Activated T-helper 1 cell treated with anti-CD3 and anti-CD28 coated beads, Interleukin-2, amount 50 U/mL, for 16 hours (primary cell): ENCODE measurements at places on chromosomes 13 and 19.

DNA sequence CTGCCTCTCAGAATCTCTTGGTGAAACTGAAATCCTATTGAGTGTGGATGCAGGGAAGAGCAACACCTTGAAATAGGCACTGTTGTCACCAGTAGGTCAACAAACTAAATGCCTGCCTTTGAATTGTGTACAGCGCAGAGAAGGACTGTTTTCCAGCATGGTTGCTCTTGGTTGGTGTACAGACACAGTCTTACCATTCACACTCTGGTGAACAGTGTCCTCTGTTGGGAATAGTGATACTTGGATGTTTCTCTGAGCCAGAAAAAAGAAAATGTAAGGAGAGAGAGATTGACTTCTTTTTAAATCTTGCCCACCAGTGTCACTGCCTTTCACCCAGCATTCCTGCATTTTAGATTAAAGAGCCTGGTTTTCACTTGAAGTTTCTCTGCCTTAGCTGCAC lies 179.7 kb downstream of the STK24 start:
- no peak for DNase-seq

- no peak for DNase-seq
These were observed 31.6 kb downstream of the SHISA2 start for GRCh38 chr13:26019881-26020870.

DNA sequence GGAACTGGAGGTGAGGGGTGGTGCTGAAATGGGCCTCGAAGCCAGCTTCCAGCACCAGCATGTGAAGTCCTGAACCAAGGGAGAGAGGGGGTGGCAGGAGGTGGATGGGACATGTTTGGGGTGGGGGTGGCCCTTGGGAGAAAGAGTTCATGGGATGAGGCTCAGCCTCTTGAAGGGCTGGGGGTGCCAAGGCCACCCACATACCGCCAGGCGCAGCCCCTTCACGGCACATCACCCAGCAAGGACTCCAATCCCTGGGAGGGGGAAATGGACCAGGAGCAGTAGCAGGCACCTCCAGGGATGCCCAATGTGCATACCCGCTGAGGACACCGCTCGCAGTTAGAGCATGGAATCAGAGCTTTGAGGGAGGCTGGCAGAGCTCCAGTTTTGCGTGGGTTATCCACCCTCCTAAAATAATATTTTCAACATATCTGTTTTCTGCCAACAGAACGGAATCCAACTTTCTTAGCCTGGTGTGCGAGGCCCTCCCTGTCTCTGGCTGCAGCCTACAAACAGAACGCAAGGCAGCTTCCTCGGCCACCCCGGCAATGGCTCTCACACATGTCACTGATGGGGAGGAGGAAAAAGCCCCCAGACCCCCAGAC lies 140.5 kb upstream of the VSTM2B start:
- no peak for DNase-seq

DNA sequence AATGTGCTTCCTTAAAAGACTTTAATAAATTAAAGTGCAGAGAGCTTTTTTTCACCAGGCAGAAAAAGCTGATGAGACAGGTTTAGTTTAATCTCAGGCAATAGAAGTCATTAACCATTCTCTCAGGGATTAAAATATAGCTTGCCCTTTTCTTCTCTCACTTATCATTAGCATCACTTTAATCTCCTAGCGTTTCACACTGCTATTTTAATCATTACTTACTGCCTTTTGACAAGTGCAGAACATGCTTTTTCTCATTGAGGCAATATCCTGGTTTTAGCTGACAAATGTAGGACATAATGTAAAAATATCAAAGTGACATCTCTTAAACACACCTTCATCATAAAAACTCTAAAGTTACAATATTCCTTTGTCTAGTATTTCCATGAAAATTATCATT lies 94.6 kb downstream of the DACH1 start:
- no peak for DNase-seq

- no peak for DNase-seq
These were observed 1.4 kb downstream of the PSMD8 start for GRCh38 chr19:38375748-38376147.

DNA sequence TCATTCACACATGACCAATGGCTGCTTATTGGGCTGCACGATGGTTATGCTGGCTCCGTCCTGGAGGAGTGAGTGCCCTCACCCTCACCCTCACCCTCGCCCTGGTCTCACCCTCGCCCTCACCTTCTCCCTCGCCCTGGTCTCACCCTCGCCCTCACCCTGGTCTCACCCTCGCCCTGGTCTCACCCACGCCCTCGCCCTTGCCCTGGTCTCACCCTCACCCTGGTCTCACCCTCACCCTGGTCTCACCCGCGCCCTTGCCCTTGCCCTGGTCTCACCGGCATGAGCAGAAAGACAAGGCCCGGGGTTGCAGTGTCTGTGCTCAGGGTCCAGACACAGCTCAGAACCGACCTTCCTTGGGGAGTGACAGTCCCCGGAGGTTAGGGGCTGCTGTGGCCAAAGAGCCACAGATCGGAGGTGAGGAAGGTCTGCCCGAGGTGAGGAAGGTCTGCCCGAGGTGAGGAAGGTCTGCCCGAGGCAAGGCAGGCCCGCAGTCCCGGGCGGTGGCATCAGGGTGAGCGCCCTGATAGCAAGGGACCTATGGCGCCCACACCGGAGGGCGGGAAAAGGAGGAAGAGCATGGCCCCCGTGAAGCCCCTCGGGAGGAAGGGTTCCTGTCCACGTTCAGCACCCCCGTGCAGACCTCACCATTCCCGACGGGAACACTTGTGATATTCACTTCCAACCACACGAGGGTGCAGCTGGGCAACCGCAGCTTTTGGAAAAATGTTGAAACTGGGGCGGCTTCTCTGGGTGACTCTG lies 65.6 kb downstream of the MCF2L start:
- DNase-seq, result no peak

GRCh38 chr13:35855531-35856019 lies 275.6 kb downstream of the DCLK1 start:
- DNase-seq, result no peak

- DNase-seq, result no peak
These were observed 213.1 kb downstream of the DCLK1 start for GRCh38 chr13:35917942-35918645.

DNA sequence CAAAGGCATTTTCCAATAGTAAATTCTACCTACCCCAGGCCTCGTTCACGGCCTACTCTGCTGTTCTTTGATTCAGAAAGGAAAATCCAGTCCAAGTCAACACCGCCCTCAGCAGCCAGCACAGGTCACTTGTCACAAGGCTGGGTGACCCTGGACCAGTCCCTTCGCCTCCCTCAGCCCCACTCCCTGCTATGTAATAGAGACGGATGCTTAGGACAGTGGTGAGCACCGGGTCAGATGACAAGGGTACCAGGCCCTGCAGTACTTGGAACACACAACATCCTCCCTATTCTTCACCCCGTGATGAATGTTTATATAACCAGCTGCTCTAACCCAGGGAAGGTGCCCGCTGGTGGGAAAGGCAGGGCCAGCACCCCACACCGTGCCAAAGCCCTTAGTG lies 14.3 kb downstream of the LATS2 start:
- DNase-seq, result no peak

DNA sequence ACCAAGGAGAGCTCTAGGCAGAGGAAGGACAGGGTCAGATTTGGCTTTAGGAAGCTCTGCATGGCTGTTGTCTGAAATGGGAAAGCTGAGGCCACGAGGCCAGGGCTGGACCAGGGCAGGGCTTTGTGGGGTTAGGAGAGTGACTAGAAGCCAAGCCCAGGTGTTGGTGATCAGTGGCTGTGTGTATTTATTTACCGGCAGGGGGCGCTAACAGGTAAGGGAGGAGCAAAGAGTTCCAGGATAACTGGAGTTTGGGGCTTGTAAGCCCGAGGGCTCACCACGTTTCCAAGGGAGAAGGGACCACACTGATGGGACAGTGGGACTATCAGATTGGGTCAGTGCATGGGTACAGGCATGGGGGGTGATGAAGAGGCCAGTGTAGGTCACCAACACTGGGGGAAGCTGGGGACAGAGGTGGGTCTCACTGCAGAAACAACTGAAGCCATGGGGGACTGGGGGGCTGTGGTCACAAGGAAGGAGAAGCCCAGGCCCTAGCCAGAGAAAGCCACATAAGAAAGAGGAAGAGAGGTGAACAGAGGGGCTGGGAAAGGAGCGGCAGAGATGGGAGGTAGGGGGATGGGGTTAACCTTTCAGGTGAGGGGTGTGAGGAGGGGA lies 3.9 kb downstream of the TMEM147 start:
- DNase-seq, result no peak

GRCh38 chr19:4503132-4503824 lies 15.0 kb downstream of the PLIN4 start:
- no peak for DNase-seq

- DNase-seq, result no peak
These were observed 1.4 kb upstream of the CLDND2 start for GRCh38 chr19:51370230-51370629.

DNA sequence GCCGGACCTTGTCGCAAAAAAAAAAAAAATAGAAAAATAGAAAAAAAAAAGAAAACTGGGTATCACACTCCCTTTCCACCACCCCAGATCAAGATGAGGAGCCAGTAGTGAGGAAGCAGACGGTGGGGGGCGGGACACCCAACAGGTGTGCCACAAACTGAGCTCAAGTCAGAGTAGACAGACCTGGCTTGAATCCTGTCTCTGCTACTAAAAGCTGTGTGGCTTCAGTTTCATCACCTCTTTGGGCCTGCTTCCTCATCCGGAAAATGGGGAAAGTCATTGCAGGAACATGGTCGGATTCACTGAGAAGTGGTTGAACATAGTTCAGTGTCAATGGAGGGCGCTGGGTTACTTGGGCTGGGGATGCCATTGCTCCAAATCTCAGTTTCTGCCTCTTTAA lies 2.9 kb downstream of the HIF3A start:
- DNase-seq, result no peak

- no peak for DNase-seq
These were observed 17.1 kb downstream of the ARL11 start for GRCh38 chr13:49645451-49645850.

DNA sequence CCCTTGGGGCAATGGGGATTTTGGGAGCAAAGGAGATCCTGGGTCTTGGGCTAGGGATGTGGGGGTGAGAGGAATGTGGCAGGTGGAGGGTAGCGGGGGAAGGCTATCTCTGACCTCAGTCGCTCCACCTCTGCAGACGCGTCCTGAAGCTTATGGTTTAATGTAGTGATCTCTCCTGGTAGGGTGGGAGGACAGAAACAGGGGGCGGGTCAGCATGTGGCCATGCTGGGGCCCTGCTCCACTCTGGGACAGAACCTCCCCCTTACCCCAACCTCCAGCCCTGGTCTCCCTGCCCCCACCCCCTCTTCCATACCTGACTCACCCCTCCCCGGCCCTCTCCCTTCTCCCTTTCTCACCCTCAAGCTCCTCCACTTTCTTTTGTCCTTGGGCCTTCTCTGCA lies 1.4 kb downstream of the BST2 start:
- no peak for DNase-seq

DNA sequence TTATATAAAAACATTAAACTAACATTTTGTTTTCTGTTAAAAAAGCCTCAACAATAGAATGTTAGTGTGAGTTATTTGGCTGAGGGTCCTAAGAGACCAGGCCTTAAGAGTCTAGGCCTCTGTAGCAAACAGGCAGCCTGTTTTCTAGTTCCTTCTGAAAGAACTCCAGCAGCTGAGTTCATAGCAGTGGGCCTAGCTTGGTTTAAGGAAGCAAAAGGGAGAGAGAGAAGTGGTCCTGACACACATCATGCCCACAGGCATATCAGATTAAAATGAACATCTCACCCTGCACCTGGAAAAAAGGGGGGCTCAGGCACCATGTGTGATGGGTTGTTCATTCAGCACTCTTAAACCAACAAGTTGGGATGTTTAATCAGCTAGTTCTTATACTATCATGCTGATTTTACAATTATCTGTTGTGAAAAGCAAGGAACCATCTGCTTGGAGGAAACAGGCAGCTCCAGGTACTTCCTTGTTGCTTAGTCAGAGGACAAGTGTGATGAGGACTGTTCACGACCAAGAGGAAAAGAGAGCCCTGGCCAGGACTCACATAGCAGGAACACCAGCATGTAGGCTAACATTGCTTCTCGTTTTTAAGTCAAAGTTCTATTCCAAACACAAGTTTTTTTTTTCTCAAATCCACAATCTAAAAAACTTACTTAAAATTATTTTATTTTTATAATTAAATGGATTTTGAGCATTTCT lies 81.3 kb upstream of the FRY start:
- no peak for DNase-seq

GRCh38 chr13:22194106-22194805 lies 523.4 kb downstream of the FGF9 start:
- no peak for DNase-seq
